ENCODE measurements at places on chromosomes 2 and 18. TPM values are rescaled to one million over a fixed set of nuclear protein-coding genes. Genes with fewer than 3 reads are reported as not detected.

Gene SLC4A3
- polyA plus RNA-seq = 0.63 TPM

Gene ACOXL
- polyA plus RNA-seq = 13.9 TPM

Gene CHRND
- polyA plus RNA-seq = not detected

Gene SLC39A10
- 5.7 TPM for polyA plus RNA-seq

Gene TFPI
- 169 TPM for polyA plus RNA-seq

Gene DPP10
- polyA plus RNA-seq = 0.20 TPM

All from lung (tissue), 17 donors.